Camera-type eye (tissue), 1 donor: ENCODE measurements at places on chromosomes 3 and 15. TPM values are rescaled to one million over a fixed set of nuclear protein-coding genes. Genes with fewer than 3 reads are reported as not detected.

Gene CRABP1
- 401 TPM for total RNA-seq

Gene ANP32A
- 165 TPM for total RNA-seq

Gene ACOX2
- 22.8 TPM for total RNA-seq

Gene CSPG5
- 81.9 TPM for total RNA-seq
